Suppressor macrophage (primary cell): ENCODE measurements at places on chromosomes 2 and 18.

DNA sequence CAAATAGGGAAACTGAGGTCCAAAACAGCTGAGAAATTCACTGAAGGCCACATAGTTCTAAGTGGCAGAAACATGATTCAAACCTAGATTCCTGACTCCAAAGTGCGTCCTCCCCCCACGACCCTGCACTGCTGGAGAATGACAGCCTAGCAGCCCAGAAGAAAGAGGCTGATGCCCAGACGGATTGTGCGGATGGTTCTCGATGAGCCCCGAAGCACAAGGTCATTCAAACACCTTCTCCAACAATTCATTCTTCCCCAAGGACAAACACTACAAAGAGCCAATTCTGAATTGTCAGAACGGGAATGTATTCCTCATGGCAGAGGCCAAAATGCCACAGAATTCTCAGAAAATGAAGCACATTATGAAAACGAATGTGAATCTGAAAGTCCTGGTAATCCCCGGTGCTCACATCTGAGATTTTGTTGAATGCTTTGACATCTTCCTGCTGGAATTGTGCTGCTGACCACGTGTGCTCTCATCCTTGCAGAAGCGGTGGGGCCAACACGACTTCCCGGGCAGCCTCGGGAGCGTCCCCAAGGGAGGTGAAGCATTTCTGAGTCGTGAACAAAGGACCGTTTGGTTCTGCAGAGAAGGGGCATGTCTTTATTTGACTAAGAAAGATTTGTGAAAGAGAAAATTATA is 337.0 kb downstream of the EIPR1 start:
- DNase-seq, result no peak

DNA sequence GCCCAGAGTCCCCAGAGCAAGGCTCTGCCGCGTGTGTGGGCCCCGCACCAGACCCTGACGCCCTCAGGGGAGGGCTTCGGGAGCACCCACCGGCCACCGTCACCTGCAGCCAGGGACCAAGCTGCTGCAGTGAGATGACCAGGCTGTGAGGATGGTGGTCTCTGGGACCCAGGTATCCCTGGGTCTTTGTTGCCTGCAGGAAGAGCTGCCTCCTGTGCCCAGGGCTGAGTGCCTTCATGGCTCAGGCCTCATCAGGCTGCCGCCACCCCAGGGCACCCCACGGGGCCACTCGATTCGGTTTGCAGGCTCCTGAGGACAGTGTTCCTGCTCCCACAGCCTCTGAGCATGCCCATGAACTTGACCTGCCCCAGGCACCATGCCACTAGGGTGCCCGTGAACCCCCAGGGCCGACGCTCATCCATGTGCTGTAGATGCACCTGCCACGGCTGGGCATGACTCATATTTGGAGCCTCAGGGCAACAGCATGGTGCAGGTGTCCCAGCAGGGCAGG is 109.8 kb downstream of the FAM210A start:
- DNase-seq, result no peak

- no peak for DNase-seq
Observed at GRCh38 chr2:14587119-14587518, 45.4 kb upstream of the LRATD1 start.

DNA sequence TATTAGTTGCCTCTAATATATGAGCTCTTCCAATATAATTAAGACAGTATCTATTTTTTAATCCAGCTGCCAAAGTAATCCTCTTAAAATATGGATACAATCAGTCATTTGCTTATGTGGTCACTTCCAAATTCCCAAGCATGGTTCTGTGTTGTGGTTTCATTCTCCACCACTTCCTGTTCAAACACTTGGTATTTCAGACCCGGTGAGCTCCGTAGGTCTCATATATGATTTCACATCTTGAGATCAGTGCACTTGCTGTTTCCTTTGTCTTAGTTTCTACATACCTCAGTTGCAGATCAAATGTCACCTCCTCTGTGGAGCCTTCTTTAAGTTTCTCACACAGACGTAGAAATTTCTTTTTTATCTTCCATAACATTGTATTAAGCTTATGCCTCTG is 254.2 kb downstream of the KCNS3 start:
- no peak for DNase-seq

DNA sequence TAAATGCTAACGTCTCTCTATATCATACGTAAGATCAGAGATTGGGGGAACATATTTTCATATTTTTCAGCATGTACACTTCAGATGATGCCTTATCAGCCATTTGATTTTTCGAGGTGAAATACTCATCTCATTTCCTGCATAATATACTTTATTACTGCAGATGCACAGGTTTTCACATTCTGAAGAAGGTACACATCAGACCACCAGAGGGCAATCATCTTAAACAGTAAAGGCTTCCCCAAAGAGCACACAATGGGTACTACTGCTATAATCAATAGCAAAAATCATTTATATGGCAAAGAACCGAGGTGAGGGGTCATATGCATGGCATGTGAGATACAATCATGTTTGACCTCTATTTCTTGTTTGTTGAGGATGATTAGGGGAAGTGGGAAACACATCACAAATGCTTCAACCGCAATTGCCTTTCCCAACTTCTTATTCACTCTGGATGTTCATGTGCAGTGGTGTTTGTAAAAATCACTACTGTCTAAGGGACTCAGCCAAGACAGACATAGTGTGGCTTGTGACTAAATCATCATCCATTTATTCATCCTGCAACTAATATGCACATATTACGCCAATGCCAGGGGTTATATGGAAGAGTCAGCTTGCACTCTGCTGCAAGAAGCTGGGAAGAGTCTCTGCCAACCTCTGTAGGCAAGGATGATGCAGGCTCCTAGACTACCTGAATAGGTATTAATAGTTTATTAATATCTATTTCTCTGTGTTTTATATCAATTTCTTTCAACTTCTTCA is 118.7 kb downstream of the EPB41L3 start:
- peak; percentile 74 for DNase-seq

DNA sequence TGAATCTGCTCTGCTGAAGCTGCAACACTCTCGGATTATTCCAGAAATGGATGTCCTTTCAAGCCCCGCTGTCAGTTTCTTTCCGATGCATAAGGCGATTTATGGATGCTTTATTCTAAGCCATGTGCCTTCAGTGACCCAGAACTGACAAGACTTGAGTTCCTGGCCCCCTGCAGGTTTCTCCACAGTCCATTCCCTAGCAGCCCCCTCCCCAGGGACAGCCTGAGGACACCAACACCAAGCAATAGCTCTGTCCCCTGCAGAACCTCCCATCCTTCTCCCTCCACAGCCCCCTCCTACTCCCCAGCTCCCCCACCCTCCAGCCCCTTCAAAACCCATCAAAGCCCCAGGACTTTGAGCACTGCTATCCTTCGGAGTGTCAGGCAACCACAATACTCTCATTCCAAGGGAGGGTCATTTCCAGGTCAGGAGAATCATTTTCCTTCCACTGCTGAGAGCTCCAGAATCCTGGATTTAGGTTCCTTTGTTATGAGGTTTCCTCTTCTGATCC is 24.6 kb upstream of the SPP2 start:
- no peak for DNase-seq

- no peak for DNase-seq
Observed at GRCh38 chr2:108124736-108125495, 114.9 kb upstream of the SULT1C3 start.

- DNase-seq, result no peak
Observed at GRCh38 chr2:175233135-175233719, 51.7 kb upstream of the ATP5MC3 start.

- no peak for DNase-seq
Observed at GRCh38 chr2:7011356-7012083, 94.3 kb downstream of the RNF144A start.

DNA sequence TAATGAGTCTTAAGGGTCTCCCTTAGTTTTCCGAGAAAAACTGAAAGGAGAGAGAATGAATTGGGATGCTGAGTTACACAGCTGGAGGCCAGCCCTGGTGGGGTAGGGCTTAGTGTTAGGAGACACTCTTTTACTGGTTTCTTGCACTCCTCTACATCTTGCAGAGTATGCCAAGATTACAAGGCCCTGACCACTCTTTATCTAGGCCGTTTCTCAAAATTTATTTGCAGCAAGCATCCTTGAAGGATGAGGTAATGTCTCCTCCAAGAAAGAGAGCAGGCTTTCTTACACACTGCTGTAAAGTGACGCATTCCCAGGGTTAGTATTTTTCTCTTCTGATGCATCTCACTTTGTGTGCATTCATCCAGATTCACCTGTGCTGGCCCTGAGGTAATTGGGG is 166.2 kb downstream of the TDRD15 start:
- DNase-seq, result no peak

GRCh38 chr2:27771202-27771547 is 344 bp upstream of the MRPL33 start:
- no peak for DNase-seq

DNA sequence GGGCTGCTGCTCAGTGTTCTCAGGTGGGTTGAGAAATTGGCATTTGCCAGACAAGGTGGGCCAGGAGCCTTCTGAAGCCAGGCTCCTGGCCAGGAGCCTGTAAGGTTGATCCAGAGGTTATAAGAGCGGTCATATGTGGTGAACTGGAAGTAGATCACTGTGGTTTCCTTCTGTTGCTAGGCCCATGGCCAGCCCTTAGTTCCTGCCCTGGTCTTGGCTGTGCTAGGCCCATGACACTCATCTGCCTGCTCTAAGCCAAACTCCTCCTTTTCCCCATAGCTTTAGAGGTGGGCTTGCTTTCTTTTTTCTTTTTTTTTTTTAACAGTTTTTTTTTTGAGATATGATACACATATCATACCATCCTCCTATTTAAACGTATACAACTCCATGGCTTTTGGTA is 5.0 kb upstream of the MGAT5 start:
- no peak for DNase-seq

- DNase-seq, result no peak
Observed at GRCh38 chr2:46812361-46813019, 103.1 kb downstream of the MCFD2 start.

DNA sequence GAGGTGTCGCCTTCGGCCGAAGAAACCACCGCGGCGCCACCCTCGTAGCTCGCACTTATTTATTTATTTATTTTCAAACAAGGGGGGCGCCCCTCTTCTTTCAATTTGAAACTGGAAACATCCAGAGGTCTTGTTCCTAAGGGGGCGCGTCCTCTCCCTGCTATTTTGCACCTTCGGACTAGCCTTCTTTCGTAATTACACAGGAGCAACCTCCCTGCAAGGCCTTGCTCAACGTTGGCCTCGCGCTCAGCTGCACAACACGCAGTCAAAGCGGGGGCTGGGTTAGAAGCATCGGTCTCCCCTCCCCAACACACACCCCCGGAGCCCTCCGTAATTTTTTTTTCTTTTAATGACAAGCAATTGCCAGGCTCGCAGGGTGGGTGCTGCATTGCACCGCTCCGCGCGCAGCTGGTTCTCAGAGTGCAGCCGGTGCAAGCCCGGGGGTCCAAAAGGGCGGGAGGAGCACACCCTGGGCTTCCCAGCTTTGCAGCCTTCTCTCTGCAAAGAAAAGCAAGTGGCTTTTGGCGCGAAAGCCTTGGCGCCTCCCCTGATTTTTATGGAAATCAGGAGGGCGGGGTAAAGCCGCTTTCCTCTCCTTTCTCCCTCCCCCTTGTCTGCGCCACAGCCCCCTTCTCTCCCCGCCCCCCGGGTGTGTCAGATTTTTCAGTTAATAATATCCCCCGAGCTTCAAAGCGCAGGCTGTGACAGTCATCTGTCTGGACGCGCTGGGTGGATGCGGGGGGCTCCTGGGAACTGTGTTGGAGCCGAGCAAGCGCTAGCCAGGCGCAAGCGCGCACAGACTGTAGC is at the start of gene MYCN:
TSS of gene MYCN (plus strand) at position 697 of the 807 bp plus-strand sequence. CDS start 1,515 bp downstream, outside the sequence.
- DNase-seq, result peak; percentile 22

GRCh38 chr2:30454571-30454970 is 7.5 kb downstream of the LCLAT1 start:
- no peak for DNase-seq
